Cortex of kidney (tissue), 1 donor: ENCODE measurements at places on chromosomes 7 and 10.
A peak's percentile ranks its signal among the peaks of the same experiment; 100 is the strongest.

GRCh38 chr7:72438491-72438890 is 26.4 kb upstream of the CALN1 start:
- DNase-seq, result no peak

- no peak for DNase-seq
These were observed 341.7 kb upstream of the BMPER start for GRCh38 chr7:33563651-33564050.

- DNase-seq, result no peak
These were observed 234.6 kb downstream of the SNX10 start for GRCh38 chr7:26526265-26526587.

GRCh38 chr7:117053432-117053831 is 100.1 kb downstream of the ST7 start:
- DNase-seq, result no peak

GRCh38 chr7:131848033-131848432 is 291.6 kb upstream of the PODXL start:
- no peak for DNase-seq

GRCh38 chr7:131803816-131804215 is 247.4 kb upstream of the PODXL start:
- no peak for DNase-seq

DNA sequence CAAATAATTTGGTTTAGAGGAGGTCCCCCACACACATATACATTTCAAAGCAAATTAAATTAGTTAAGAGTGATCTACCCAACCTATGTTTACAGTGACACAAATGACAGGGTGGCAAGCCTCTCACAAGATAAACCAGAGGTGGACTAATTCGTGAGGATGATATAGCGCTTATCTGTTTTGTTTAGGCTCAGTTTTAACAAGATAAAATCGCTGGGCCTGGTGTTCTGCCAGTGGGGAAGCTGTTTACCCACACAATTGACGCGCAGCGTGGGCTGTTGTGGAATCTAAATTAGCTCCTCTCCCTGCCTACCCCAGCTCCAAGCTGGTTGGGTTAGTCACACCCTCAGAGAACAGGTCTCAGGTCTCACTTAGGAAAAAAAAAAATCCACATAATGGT is 16.7 kb upstream of the PLXNA4 start:
- no peak for DNase-seq

GRCh38 chr10:81019029-81019890 is 481.6 kb downstream of the SH2D4B start:
- DNase-seq, result no peak

GRCh38 chr10:101063548-101064414 is 2.0 kb downstream of the KAZALD1 start:
- DNase-seq, result no peak

GRCh38 chr10:74227697-74228424 is 76.8 kb downstream of the ADK start:
- DNase-seq, result no peak

- DNase-seq, result no peak
These were observed 54.1 kb downstream of the SLIT1 start for GRCh38 chr10:97131666-97132065.

GRCh38 chr7:93736668-93737369 is 153.7 kb downstream of the TFPI2 start:
- DNase-seq, result no peak

GRCh38 chr10:88233870-88234269 is 349.2 kb downstream of the RNLS start:
- no peak for DNase-seq

GRCh38 chr10:129605266-129605985 is 138.4 kb downstream of the MGMT start:
- no peak for DNase-seq

DNA sequence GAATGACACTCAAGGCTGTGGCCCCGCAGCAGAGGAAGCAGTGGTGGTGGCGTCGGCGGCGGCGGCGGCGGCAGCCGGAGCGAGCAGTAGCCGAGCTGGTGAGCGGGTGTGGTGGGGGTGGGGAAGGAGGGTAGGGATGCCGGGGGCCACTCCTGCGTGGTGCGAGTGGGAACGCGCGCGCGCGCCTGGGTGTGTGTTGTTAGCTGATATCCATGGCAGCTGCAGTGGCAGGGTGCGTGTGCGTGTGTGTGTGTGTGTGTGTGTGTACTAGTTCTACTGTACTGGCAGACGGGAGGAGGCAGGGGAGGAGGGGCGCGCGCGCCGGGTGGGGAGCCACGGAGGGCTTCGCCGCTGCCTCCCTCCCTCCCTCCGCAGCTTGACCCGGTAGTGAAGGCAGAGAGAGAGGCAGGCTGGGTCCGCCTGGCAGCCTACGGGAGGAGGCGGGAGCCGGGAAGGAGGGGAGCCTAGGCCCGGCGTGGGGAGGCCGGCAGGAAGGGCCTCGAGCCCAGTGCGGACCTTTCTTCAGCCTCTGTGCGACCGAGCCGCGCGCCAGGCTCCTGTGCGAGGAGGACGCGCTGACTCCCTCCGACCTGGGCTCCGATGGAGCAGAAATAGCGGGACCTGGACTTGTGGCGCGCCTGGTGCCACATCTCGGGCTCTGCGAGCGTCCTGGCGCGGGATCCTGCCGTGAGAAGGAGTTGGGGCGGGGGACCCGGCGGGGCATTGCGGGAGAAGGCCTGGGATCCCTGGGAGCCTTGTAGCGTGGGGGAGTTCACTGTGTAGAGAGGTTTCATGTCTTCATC is at the start of gene MAGI2:
TSS of gene MAGI2 (minus strand) at position 110 of the 803 bp plus-strand sequence. CDS start 347 bp downstream, outside the sequence.
- peak; percentile 16 for DNase-seq

DNA sequence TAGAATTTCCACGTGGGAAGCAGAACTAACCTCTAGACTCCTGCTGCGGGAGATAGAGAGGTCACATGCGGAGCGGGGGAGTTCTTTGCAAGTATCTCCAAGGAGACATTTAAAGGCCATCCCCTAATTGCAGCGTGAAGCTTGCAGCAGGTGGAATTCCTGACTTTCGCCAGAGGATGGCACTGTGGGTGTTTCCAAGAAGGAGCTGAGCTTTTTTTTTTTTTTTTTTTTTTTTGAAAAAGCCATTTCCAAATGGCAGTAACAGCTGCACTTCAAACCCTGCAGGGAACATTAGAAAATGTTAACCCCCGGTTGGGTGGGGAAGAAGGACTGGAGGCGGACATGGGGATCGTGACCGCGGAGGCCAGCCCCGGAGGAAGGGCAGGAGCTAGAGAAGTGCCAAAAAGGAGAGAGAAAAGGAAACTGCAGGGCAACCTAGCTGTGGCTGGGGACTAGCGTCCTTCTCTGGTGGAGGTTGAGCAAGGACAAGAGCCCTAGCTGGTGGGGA is 487.7 kb downstream of the TYW1 start:
- no peak for DNase-seq

DNA sequence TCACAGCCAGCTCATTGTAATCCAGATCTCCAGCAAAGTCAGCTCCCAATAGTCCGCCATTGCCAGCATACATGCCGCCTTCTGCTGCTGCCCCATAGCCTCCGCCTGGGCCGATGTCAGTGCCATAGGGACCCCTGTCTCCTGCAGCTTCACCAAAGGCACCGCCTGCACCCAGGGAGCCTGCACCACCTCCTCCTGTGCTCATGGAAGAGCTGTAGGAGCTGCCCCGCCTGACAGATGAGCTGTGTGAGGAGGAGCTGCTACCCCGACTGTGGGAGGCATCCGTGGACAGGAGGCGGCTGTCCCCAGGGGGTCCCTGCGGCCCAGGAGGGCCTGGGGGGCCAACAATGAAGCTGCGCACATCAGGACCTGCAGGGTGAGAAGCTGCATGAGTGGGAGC is 51.7 kb downstream of the COL17A1 start:
- DNase-seq, result no peak

DNA sequence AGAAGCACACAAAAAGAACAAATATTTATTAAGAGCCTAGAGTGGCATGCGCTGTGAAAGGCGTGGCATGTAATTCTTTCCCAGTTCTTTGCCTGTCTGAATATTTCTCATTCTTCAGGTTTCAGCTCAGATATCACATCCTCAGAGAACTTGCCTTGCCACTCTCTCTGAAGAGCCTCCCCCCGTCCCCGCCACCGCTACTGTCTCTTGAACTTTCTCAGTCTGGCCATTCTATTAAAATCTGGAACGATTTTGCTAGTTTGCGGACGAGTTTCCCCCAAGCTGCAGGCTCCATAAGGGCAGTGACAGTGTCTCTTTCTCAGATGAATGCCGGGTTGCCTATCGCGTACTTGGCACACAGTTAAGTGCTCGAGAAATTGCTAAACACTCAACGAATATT is 787 bp upstream of the PLEKHA1 start:
- DNase-seq, result no peak

DNA sequence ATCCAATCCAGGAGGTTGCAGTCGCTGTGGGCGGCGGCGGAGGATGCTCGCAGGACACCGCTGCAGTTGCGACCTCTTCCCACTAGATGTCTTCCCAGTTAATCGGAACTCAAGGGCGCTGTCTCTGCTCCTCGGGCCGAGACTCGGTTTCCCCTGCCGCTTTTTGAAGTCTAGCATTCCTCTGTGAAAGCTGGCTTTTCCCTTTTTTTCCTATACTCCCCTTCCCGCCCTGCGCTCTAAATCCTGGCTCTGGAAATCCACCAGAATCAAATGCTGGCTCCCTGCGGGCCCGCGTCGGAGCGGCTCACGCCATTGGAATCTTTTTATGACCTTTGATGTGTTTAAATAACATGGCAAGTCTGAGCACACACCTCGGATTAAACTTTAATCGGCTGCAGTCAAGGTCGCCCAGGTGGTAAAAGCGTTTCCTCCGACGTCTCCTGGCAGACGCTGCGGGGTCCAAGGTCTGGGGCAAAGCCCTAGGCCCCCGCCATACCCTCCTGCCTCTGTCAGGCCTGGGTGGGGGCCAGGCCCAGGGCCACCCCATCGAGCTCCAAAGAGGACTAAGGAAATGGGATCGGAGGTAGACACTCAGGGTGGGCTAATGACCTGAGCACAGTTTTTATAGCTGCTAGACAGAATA is 10.7 kb upstream of the HOXA13 start:
- DNase-seq, result no peak

GRCh38 chr7:72336382-72336631 is 75.8 kb downstream of the CALN1 start:
- DNase-seq, result no peak

DNA sequence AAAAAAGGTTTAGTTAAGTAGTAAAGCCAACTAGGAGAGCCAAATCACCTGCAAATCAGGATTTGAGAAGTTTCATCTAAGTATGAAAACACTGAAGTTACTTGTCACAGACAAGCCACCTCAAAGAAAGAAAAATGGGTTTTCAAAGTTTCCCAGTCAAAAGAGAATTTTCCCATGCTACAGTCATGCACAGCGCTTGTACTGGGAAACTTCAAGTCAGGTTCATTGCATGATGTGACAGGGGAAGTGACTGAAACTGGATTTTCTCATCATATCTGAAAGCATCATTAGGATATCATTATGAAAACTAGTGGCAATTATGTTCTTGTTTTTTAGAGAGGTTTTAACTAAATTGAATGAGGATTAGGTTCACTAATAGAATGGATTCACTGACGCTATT is 167.0 kb downstream of the SGMS1 start:
- no peak for DNase-seq

DNA sequence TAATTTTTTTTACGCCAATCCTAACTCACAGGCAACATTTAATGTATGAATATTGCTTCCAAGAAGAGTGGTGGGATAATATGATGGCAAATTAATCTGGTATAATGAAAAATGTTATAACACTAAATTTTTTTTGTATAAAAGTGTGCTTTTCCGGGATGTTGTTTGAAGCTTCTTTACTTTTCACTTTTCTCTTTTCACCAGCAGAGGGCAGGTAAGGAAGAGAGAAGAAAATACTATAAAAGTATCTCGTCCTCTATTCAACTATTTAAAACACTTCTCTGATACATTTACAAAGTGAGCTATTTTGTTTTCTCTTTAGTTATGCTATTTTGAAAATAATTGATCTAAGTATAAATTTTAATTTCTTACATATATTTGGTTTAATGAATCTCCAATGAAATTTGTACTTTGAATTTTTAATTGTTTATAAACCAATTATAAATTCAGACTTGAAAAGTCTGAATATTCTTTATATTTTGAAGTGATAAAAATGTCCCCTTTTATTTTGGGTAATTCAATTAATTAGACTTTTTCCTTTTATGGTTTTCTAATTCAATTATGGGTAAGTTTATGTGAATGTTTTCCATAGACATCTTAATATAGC is 20.7 kb upstream of the CFTR start:
- DNase-seq, result no peak

DNA sequence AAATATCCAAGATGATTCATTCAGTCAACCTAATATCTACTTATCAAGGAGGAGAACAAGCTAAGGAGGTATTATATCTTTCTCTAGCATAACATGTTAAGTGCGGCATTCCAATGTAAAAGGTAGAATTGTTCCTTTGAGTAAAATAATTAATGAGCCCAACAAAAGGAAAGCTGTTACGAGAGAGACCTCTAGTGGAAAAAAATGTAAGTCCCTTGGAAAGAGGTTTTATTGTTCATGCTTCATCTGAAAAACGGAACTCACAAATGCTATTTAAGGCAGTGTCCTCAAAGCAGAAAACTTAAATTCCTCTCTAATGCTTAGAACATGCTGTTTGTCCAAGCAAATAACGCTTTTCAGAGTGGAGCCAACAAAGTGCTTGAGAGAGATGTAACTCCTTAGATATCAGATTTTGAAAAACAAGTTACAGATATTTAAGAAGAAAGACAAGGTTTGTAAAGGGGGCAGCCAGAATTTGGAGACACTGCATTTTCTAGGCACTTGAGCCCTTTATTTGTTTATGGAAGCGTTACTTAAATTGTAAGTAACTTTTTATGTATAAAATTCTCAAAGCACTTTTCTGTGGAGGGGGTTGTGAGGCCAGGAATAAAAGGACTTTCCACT is 119.9 kb downstream of the TFEC start:
- no peak for DNase-seq

GRCh38 chr10:4373098-4373497 is 452.9 kb upstream of the AKR1E2 start:
- DNase-seq, result no peak

DNA sequence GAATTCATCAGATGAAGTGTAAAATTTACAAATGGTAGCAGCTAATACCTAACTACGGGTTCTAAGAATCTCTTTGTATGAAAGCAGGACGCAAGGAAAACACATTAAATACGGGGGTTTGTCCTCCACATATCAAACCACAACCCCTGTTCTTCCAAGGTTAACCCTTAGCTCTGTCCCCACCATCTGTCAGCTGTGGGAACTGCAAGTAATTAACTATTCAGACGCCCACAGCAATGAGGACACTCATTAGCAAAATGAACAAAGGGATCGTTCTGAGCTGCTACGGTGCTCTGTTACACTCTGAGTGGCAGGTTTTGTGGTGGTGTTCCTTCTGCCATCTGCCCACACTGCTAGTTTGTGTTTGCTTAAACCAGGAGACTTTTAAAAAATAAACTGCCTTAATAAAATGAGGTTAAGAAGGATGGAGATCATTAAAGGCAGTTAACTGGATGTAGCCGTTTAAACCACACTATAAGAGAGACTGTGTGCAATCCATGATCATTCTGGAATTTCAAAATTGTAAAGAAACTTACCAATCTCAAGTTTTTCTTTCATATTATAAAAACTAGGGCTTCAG is 51.4 kb downstream of the C10orf67 start:
- DNase-seq, result no peak

DNA sequence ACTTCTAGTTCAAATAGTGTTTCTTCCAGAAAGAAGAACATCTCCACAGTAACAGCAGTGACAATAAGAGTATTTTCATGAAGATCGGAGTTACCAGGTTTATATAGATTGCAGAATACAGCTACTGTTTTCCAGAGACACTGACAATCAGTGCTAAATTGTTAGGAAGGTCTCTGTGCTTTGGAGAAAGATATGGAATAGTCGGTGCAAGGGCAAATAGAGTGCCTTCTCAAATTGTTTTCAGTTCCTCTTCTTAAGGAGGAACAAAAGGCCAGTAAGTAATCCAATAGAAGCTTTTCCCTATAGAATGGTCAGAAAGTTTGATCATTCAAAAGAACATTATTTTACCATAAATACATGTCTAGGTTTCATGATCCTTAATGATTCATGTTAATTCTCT is 2.6 kb upstream of the KIAA1217 start:
- no peak for DNase-seq
